ENCODE measurements at places on chromosomes 7 and 10.

DNA sequence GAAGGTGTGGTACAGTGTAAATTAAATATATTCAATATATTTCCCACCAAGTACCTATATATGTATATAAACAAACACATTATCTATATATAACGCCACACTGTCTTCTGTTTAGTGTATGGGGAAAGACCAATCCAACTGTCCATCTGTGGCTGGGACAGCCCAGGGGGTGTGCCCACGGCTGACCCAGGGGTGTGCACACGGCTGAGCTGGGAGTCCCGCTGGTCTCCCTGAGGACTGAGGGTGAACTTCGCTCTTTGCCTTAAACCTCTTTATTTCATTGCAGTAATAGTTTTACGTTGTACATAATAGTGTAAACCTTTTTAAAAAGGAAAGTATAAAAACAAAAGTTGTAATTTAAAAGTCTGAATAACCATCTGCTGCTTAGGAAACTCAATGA, 6.3 kb downstream of the EN2 start:
- no peak for DNase-seq

DNA sequence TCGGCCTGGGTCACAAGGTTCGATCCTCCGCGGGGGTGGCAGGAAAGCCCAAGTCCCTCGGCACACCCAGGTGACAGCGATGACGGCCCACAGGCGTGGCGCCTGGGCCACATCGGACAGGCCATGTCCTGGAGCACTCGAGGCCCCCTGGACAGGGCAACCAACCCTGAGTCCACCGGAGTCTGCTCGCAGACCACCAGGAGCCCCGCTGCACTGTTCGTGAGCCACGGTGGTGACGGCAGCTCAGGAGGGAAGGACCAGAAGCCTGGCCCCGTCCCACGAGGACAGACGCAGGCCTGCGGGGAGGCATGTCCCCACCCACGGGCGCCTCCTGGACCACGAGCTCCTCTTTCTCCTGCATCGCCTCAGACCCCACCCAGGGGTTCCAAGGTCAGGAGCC, 22.4 kb upstream of the GPR146 start:
- DNase-seq = no peak

GRCh38 chr10:48579251-48579960, 25.5 kb downstream of the ARHGAP22 start:
- DNase-seq = no peak

DNA sequence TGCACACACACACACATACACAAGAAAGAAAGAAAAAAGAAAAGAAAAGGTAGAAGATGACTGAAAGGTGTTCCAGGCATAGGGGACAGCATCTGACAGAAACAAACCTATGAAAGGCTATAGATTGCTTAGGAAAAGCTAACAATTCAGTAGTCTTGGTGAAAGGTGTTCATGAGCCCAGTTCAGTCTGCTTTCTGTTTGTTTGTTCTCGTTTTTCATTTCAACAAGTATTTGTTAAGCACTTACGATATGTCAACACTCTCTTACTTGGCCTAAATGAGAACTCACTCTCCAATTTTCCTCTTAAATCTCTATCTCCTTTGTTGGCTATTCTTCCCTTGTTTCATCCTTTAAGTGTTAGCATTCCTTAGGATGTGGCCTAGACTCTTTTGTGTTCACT, 133.2 kb downstream of the GRM8 start:
- DNase-seq = no peak

GRCh38 chr7:22167482-22167881, 189.5 kb downstream of the RAPGEF5 start:
- DNase-seq = no peak

DNA sequence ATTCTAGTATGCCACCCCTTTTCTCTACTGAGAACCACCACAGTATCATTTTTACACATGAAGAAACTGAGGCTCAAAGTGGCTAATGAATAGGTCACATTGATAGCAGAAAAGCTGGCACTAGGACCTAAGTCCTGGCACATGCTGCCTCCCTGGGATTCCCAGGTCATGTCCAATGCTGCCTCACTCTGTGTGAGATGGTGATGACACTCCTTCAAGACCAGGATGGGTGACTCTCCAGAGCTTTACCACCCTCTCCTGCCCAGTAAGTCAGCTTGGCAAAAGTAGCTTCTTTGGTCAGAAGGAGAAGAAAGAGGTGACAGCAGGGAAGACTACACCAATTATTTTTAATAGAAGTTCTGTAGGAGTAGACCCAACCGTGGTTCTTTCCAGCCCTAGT, 13.3 kb upstream of the AKR1B10 start:
- DNase-seq = no peak

- DNase-seq = no peak
Observed at GRCh38 chr10:49526619-49527018, 12.3 kb downstream of the ERCC6 start.

- DNase-seq = no peak
Observed at GRCh38 chr7:23249486-23249885, 2.9 kb downstream of the GPNMB start.

- DNase-seq = no peak
Observed at GRCh38 chr10:3293581-3294431, 121.2 kb upstream of the PITRM1 start.

DNA sequence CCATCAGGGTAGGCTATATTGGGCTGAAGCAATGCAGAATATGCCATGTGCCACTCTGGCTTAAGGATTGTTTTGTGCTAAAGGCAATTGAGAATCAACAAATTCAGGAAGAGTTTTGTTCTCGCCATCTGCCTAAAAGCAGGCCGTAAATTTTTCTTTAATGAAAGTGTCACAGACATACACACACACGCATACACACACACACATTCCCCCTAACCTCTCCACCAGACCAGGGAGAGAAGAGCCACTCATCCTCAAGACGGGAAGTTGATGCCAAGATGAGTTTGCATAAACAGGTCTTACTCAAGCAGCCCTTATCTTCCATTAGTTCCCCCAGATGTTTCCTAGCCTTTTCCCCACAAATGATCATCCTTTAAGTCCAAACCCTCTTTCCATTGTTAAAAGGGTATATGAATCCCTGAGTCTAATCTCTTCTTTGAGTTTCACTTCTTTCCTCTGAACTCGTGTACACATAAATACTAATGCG, 59.6 kb upstream of the TRIM24 start:
- no peak for DNase-seq

GRCh38 chr7:150665089-150665748, 20.3 kb upstream of the GIMAP2 start:
- DNase-seq = peak; percentile 42

DNA sequence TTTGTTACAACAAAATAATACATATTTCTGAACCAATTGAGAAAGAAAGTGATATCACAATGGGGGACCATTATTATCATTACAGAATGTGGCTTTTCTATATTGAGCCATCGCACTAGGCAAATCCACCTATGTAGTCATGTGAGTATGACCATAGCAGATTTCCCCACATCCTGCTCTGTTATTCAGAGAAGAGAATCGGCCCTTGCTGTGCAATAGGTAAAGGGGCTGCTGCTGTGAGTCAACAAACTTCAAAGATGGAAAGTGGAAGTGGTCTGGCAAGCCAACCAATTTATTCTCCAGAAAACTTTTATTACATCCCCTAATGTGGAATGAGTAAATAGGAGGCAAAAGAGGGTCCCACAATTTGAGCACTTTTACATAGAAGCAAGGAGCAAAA, 573.4 kb downstream of the ETV1 start:
- no peak for DNase-seq

DNA sequence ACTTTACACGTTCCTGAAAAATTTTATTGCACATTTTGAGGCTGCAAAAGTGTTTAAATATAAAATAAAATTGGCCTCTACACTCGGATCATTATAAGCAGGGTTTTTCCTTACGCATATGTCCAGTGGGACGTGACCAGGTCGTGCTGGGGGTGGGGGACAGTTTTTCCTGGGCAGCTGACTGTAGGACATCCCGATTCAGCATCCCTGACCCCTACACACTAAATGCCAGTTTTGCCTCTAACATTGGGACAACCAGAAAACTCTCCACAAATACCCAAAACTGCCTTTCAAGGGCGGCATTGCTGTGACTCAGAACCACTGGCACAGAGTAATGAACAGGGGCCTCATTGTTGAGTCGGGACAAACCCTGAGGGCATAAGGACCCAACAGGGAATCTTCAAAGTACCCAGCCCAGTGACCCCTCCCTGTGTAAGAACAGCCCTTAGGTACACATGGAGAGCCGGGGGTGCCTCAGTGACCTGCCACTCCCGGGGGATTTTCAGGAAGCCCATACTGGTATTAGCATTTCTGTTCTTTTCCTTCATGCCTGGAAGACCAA, 170.6 kb downstream of the ARHGAP21 start:
- no peak for DNase-seq

DNA sequence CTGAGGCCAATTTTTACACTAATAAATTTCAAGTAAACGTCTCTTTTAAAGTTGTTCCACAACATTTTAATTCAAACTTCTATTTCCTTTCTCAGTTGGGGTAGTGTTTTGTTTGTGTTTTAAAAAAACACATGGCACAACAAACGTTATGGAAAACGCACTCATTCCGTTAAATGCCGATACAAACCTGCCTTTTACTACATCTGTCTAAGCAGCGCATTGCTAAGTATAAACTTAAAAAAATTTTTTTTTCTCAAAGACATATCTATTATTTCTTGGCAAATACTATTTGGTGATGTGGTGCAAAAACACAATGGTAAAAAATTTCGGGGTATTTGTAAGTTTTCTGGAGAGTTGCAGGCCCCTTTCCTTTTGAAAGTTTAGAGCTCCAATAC, 1.4 kb downstream of the SKIDA1 start:
- no peak for DNase-seq

DNA sequence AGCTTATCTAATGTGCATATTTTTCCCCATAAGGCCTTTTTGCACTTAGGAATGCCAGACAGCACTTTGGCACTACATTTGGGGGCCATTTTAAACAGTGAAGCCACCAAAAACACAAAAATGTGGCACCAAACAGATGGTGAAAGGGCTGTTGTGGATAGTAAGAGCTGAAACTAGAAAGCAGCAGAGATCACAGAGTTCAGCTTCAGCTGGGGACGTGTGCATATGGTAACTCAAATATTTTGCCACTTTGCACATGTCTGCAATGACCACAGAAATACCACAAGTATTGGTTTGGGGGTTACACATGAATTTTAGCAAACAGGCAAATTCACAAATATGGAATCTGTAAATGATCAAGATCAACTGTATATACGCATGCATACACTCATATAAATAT, 72.8 kb downstream of the PODXL start:
- DNase-seq = no peak

- no peak for DNase-seq
Observed at GRCh38 chr10:23676296-23676695, 237.4 kb downstream of the OTUD1 start.

DNA sequence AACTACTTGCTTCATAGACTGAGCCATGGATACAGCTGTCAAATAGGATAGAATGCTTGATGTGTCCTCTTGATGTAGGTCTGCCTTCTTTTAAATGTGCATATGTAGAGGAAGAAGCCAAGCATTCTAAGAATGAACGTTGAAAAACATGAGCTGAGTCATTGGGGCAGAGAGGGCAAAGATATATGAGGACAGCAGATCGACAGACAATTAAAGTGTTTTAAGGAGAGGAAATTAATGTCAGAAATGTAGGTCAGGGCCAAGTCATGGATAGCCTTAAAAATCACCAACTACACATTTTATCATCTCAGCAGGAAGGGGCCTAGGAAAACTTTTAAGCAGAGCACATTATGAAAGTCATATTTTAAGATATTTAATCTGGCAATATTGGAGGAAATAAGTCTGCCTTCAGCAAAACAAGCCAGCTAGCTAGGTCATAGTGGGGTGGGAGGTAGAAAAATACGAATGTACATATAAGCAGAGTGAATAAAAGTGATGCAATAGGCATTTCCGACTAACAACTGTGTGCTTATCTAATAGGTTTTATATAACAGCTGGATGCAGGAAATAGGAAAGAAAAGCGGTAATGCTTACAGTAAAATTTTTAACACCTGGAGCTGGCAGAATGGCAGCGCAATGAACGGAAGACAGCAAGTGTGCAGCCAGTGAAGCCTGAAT, 638.3 kb upstream of the TPK1 start:
- DNase-seq = no peak

DNA sequence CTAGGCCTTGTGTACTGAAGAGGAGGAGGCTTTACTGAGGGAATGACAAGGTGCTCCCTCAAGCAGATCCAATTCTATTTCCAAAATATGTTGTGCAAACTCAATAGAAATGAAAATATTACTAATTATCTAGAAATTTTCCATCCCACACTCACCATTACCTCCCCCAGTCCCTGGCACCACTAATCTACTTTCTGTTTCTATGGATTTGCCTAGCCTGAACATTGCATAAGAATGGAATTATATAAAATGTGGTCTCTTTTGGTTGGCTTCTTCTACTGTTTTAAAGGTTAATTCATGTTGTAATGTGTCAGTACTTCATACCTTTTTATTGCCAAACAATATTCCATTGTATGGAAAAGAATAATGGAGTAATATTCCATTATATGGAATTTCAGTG, 18.7 kb upstream of the NUB1 start:
- no peak for DNase-seq

- DNase-seq = no peak
Observed at GRCh38 chr10:48251525-48252353, 22.8 kb downstream of the FRMPD2 start.

GRCh38 chr10:113644185-113645120, 19.4 kb downstream of the NRAP start:
- no peak for DNase-seq
